ENCODE measurements at places on chromosomes 6 and 20.

DNA sequence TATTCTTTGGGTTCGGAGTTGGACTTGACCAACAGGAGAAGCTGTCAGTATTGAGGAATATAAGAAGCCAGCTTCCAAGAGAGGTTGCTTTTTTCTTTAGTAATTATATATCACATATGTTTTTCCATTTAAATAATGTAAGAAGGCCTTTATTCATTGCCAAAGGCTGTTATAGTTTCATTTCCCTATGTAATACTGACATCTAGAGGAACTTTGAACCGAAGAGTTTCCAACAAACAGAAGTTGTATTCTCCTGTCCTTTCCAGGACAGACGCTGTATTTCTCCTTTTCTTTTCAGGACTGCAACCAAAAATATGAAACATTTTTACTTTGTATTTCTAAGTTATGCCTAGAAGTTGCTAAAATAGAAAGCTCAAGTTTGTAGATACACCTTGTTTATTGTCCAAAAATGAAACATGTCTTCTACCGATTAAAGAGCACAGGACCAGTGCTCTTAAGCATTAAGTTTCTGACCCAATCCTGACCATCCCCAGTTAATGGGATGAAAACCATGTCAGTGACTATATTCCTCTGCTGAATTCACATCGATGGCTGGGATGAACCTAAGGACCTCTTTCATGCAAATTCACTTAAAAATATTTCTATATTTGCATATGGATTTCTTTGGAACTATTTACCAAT, 55.1 kb downstream of the MYLK4 start:
- DNase-seq, result peak; percentile 84

- DNase-seq, result no peak
Measured at GRCh38 chr20:56069016-56069415, 63.7 kb upstream of the CBLN4 start.

GRCh38 chr6:26575494-26575939, 21.2 kb upstream of the ABT1 start:
- DNase-seq, result no peak

GRCh38 chr6:51857134-51857533, 230.3 kb downstream of the PKHD1 start:
- DNase-seq, result no peak

GRCh38 chr6:161056451-161056850, 64.9 kb downstream of the MAP3K4 start:
- no peak for DNase-seq

GRCh38 chr6:136290410-136291010, 864 bp upstream of the BCLAF1 start:
- peak; percentile 94 for DNase-seq

Measured in muscle of leg (tissue), 16 donors.